Left cardiac atrium (tissue), 4 donors: ENCODE measurements at places on chromosomes 13 and 19. TPM values are rescaled to one million over a fixed set of nuclear protein-coding genes. Genes with fewer than 3 reads are reported as not detected.
A peak's percentile ranks its signal among the peaks of the same experiment; 100 is the strongest.

DNA sequence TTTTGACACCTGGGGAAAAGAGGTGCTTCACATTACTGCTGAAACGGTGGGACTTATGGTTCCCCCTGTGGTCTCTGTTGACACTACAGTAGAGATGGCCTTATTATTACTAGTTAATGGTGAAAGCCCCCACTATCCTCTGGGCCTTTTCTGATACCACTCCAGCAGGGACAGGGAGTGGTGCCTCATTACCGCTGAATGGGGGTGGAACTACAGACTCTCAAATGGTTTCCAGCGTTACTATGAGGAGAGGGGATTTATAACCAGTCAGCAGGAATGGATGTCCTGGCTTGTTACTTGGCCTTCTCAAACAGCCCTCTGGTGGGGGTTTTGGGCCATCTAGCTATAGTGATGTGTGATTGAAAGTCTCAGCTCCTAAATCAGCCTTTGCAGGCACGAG is 96.7 kb upstream of the DIAPH3 start:
- DNase-seq: no peak

GRCh38 chr19:30091456-30091855 is 149.4 kb downstream of the URI1 start:
- no peak for DNase-seq

GRCh38 chr13:42106998-42107397 is 58.5 kb downstream of the DGKH start:
- DNase-seq: no peak

DNA sequence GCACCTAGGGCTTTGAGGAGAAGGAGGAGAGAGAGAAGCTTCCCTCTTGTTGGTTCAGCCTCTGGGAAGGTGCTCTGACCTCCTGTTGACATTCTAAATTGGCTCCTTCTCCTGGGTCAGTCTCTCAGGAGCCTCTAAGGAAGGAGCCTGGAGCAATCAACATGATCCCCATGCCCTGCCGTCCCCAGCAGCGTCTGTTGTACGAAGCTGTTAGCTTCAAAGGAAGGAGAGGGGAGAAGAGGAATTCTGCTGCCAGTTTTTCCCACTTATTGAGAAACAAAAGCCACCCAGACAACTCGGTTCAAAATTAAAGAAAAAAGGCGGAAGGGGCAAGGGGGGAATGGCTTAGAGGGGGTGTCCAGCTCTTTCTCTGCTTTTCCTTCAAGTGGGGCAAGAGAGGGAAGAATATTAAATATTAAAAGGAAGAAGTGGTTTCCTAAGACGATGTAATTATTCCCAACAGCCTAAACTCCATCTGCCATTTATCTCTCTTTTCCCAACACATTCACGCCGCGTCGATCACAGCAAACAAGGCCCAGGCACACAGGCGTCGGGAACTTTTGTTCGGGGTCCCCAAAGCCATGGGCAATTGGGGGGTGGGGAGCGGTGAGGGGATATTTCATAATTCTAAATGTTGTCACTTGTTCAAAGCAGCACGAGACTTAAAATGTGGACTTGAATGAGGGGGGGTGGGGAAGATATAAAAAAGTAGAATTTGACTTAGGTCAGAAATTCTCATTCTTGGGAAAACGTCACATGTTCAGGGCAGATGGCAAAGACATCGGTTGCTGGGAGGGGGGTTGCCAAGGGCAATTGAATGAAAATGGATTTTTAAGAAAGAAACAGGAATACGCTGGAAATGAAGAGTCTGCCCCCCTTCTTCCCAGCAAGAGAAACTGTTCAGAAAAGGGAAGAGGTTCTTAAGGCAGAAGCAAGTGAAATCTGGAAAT is 116.8 kb upstream of the CACNA1A start:
- DNase-seq: no peak

GRCh38 chr19:4518345-4519171 is at the start of gene PLIN4:
PLIN4 (minus strand) TSS chr19:4518486; CDS start chr19:4518272, 214 bp downstream.
- DNase-seq: peak; percentile 82

GRCh38 chr19:49497789-49498103 is 1.5 kb downstream of the RPS11 start:
- no peak for DNase-seq

- no peak for DNase-seq
These were observed 5.0 kb downstream of the PBX4 start for GRCh38 chr19:19613506-19613905.

- DNase-seq: peak; percentile 50
These were observed 6.3 kb downstream of the SYDE1 start for GRCh38 chr19:15113245-15114152.

DNA sequence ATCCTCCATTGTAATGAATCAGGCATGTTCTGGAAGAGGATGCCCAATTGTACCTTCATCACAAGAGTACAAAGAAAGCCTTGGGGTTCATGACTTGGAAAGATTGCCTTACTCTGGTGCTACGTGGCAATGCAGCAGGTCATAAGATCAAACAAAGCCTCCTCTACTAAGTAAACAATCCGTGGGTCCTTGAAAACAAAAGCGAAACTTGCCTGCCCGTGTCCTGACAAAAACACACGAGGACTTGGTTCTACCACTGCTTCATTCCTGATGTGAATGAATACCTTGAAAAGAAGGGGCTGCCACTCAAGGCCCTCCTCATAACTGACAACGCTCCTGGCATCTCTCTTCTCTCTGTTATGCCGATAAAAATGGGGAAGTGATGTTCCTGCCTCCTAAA is 18.9 kb downstream of the ZNF563 start:
- no peak for DNase-seq

DNA sequence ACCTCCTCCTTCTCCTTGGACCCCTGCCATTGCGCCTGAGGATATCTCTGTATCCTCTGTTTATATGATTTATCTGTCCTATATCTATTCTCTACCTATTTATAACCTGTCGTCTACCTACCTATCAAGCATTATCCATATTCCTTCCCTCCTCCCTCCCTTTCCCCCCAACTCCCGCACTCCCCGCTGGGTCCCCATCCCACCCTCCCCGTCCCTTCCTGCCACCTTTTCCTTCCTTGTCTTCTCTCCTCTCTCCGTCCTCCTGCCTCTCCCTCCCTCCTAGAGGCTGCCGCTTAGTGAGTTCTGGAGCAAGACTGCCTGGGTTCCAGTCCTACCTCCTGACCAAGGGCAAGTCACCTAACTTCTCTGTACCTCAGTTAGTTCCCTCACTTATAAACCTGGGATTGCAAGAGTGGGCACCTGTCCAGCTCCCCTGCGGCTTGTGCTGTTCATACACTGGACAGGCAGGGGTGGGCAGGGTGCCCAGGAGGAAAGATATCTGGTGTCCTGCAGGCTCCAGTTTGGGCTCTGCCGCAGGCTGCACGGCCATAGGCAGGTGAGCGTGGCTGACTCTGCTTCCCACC is 16.1 kb downstream of the TTYH1 start:
- DNase-seq: peak; percentile 66

GRCh38 chr13:22893777-22894176 is 287.0 kb upstream of the SGCG start:
- no peak for DNase-seq

DNA sequence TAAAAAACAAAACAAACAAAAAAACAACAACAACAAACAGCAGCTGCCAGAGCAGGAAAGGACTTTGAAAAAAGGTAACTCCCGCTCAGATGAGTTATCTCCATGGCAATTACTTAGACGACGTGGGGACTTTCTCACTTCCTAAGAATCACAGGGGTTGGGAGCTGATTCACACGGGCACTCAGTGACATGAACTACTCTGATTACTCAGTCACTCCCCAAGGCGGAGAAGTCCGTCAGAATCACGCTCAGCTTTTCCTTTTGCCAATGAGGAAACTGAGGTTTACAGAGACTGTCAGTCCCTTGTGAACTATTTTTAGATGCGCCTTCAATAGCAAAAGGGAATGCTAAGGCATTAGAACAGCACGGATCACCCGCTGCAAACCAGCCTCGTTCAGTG is 32.3 kb upstream of the MATK start:
- DNase-seq: no peak

DNA sequence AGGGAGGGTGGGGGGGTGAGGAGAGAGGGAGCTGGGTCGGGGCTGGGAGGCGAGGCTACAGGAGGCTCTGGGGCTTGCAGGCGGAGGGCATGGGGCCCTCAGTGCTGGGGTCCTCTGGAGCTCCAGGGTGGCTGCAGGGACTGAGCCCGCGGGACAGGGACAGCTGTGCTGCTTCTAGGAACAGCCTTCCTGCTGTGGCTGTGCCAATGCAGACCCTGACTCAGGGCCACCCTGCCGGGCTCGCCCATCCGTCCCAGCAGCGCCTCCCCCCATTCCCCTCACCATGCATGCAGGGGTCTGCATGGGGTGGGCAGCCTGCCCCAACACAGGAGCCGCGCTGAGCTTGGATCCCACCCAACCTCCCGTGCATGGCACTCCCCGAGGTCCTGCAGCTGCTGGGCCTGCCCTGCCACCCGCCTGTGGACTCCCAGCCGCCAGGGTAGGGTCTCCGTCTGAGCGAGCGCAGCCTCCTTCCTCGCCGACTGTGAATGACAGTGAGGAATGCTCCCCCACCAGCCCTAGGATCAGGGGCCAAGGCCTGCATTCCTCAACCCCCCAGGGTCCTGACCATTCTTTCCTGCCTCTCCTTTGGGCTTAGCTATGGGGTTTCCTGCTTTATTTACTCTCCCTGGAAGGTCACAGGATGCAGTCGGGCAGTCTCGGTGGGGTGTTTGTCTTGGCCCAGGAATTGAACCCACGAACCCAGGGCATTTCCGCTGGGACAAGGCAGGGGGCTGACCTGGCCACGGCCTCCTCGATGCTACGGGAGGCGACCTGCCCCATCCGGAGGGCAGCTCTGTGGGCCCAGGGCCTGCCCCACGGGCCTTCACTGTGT is 23.4 kb downstream of the CEBPG start:
- DNase-seq: peak; percentile 60

DNA sequence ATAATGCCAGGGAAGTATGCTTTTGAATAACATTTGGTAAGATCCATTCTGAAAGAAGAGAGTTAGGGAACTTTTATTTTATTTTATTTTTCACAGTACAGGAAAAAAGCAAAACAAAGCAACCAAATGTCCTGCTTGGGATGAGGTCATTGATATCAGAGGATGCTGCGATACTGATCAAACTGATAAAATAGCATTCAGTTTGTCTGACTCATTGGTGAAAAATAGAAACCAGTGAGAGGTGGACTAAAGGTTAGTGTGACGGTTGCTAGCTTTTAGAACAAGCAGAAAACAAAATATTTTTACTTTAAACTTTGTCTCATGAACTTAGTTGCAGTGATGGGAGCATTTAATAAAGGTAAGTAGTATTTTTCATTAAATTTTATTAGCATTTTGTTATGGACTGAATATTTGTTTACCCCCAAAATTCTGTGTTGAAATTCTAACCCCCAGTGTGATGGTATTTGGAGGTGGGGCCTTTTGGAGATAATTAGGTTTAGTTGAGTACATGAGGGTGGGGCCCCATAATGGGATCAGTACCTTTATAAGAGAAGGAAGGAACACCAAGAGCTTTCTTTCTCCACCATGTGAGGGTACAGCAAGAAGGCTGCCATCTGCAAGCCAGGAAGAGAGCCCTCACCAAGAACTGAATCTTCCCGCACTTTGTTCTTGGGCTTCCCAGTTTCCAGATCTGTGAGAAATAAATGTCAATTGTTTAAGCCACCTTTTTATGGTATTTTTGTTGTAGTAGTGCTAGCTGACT is 37.3 kb downstream of the ITGBL1 start:
- no peak for DNase-seq

DNA sequence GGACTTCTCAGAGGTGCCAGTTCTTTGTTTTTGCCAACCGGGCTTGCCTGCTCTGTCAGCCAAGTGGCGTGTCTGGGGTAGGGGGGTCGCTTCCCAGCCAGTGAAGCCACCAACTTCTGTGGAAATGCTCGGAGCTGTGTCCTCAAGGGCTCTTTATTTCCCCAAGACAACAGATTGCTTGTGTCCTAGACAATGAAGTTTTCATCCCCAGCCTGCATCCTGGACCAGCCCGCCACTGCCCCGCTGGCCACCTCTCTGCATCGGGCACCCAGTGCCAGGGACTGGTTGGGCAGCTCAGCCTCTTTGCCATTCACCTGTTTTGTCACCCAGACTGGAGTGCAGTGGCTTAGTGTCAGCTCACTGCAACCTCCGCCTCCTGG is 3.7 kb downstream of the RAB11B start:
- DNase-seq: no peak

DNA sequence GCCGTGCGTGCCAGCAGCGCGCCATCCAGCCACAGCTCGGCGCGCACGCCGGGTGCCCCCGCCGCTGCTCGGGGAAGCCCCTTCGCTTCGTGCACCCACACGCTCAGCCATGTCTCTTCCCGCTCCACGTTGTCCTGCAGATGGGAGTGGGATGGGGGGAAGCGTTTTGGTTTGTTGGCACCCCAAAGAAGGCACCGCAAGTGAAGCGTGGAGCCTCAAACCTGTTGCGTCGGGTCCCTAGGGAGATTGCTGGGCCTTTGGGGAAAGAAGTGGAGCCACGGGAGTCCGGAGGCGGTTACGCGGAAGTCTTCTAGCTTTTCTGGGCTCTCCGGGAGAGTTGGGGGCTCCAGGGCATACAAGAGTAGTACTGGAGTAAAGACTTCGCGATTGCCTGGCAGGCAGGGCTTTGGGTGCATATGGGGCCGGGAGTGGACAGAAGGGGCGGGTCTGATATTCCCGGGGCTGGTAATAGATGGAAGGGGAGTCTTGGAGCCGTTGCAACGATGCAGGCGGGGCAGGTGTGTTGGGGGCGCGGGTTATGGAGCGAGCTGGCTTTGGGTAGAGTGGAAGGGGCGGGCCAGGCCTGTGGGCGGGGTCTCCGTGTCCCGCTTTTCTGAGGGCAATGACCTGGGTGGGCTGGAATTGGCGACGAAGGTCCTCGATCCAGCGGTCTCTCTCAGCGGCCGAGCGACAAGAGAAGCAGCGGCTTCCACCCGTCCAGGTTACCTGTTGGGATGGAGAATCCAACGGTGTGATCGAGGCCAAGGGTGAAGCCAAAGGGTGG is 6.5 kb downstream of the RASAL3 start:
- no peak for DNase-seq

GRCh38 chr13:30639671-30640070 is 22.0 kb downstream of the USPL1 start:
- no peak for DNase-seq

DNA sequence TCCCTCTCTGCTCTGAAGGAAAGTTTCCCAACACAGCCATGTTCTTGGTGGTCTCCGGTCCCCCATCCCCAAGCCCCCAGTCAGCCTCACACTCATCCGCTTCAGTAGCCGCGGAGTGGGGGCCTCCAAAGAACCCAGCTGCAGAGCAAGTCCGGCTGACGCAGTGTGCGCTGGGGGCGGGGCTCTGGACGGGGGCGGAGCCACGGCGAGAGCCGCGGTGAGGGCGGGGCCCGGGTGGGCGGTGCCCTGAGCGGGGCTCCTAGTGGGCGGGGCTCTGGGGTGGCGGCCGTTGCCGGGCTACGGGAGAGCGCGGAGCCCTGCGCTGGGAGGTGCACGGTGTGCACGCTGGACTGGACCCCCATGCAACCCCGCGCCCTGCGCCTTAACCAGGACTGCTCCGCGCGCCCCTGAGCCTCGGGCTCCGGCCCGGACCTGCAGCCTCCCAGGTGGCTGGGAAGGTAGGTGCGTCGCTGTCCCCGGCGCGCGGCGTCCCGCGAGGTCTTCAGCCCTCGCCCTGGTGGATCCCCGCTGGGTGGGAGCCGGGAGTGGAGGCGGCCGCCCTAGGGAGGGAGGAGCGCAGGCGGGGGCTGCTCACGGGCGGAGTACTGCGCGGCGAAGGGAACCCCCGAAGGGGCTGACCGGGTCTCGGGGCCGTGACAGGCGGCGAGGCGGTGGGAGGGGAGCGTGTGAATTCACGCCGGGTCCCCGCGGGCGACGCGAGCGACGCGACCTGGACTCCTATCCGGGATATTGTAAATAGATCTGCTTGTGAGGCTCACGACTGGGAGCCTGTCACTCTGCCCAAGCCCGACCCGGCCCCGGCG is 9.1 kb downstream of the TNFRSF19 start:
- DNase-seq: peak; percentile 93

SIX5 gene
- 15.6 TPM for total RNA-seq

SLC15A1 gene
- total RNA-seq: not detected

KIR2DL3 gene
- total RNA-seq: not detected

ZNF565 gene
- total RNA-seq: 4.8 TPM

KLK1 gene
- total RNA-seq: 0.27 TPM

ZNF99 gene
- total RNA-seq: 0.15 TPM
